NCI-H510A treated with DMSO at 0.1 percent for 48 hours (cell line): ENCODE measurements at places on chromosomes 1 and 21.
A peak's percentile ranks its signal among the peaks of the same experiment; 100 is the strongest.

DNA sequence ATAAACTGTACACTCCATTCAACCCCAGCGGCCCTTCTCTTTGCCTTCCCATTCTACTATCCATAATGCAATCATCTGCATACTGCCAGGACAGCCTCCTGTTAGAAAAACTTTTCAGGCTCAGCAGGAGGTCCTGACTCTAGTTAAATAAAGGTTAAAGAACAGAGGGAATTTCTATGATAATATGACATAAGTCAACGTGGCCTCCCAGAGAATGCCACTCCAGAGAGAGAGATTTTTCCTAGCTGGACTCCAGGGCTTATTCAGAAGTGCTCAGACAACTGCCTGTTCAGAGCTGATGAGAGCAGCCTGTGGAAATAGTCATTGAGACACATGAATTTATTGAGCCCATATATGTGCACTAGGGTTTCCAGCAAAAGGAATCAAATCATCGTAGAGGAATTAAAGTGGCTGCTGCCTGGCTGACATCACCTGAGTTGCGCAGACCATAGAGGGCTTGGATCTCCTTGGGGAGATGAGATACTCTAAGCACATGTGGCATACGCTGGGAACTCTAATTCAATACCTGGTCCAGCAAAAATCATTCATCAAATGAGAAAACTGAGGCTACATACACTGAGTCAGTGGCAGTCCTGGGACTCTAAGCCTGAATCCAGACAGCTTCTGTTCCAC lies 736.2 kb downstream of the PTPRU start:
- DNase-seq, result no peak

- no peak for DNase-seq
These were observed 86.2 kb upstream of the HP1BP3 start for GRCh38 chr1:20873311-20873710.

DNA sequence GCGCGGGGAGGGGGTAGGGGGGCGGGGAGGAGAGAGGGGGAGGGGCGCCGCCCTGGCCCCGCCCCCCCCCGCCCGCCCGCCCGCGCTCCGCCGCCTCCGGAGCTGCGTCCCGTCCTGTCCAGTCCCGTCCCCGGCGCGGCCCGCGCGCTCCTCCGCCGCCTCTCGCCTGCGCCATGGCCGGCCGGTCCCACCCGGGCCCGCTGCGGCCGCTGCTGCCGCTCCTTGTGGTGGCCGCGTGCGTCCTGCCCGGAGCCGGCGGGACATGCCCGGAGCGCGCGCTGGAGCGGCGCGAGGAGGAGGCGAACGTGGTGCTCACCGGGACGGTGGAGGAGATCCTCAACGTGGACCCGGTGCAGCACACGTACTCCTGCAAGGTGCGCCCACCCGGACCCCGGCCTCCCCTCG lies at the start of gene AGRN:
TSS of gene AGRN (plus strand) at position 121 of the 405 bp plus-strand sequence. CDS start at position 174, 53 bp downstream.
- DNase-seq, result no peak

GRCh38 chr1:44021581-44022321 lies 9.5 kb downstream of the SLC6A9 start:
- no peak for DNase-seq

DNA sequence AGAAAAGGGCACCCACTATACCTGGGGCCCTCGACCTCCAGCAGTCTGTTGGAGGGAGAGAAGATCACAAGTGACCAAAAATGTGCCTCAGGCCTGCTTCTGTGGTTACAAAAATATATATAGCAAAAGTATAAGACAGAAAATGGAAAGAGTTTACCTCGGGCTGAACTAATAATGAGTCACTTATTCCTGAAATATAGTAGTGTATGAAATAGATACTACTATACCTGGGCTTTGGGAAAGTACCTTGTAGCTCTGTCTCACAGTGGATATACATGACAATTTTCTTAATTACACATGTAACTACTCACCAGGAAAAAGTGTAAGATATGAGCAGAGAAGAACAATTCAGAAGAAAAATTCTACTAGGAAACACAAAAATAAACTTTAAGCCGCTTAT lies 7.3 kb upstream of the APCS start:
- no peak for DNase-seq

DNA sequence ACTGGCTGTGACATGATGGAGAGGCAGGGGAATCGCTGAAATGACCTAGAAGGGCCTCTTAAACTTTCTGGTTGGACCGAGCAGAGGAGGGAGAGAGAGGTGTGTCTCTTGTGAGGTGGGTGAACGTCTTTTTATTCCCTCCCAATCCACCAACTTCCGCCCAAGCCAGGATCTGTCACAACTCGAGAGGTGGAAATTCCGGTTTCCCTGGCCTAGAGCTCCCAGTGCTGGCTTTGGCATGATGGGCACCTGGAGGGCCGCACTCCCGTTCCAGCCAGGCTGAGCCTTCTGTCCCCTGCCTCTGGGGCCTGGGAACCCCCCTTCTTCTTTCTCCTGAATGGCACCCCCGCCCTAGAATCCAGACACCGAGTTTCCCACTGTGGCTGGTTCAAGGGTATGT lies at the start of gene SEMA4A:
TSS of gene SEMA4A (plus strand) at position 224 of the 400 bp plus-strand sequence. CDS start 994 bp downstream, outside the sequence.
- peak; percentile 81 for DNase-seq

DNA sequence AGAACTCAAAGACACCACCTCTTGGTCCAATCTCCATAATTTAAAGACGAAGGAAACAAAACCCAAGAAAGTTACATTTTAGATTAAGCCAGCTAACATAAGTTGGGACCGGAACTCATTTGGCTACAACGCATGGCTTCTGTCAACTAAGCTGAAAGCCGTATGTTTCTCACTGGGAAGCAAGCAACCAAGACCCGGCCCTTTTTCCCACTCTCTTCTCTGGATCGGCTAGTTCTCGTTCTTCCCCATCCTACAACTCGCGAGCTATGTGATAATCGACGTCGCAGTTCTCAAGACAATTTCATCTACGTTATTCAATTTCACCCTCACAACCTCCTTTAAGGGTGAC lies 601 bp downstream of the CCT8 start:
- no peak for DNase-seq

DNA sequence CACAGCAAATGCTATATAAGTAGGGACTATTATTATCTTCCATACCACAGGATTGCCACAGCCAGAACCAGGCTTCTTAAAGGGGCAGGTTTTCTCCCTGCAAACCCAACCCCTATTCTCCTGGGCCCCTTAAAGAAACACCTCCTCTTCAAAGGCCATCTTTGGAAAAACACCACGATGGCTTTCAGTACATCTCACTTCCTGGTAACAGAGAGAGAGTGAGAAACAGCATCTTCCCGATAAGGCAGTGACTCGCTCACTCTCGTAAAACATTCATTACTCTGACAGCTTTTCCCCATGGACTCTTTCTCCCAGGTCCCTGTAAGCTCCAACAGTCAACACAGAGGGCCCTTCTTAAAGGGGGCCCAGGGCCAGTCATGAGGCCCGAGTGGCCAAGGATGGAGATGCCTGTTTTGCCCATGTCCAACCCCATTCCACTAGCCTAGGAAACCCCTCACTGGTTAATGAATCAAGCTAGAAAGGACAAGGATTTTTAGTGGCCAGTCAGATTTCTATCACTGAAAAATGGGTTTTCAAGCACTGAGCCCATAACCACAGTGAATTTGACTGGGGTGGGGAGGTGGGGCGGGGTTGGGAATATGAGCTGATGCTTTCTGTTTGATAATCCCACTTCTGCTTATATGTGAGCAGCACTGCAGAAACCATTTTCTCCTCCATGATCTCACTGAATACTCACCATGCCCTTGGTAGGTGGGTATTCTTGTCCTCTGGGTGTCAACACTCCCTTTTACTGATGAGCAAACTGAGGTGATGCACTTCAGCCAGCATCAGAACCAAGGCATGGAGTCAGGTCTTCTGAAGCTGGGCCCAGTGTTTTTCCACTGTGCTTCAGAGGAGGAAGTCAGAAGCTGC lies 3.6 kb upstream of the NAV1 start:
- DNase-seq, result peak; percentile 13

DNA sequence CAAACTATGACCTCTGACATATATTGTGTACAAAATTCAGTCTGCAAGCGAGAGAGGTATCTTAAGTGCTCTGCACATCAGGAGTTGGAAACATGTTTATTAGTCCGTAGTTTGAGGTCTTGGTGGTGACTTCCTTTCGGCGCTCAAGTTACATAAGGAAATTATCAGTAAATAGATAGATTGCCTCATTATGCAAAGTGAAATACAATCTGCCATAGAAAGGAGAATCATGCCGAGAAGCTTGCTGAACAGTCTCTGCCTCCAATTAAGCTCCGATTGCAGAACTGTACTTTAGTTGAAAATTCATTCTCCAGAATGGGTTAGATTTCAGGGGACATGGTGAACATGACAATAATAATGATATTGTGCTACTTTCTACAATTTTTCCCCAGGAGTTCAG lies 271.8 kb downstream of the BRINP2 start:
- peak; percentile 31 for DNase-seq

DNA sequence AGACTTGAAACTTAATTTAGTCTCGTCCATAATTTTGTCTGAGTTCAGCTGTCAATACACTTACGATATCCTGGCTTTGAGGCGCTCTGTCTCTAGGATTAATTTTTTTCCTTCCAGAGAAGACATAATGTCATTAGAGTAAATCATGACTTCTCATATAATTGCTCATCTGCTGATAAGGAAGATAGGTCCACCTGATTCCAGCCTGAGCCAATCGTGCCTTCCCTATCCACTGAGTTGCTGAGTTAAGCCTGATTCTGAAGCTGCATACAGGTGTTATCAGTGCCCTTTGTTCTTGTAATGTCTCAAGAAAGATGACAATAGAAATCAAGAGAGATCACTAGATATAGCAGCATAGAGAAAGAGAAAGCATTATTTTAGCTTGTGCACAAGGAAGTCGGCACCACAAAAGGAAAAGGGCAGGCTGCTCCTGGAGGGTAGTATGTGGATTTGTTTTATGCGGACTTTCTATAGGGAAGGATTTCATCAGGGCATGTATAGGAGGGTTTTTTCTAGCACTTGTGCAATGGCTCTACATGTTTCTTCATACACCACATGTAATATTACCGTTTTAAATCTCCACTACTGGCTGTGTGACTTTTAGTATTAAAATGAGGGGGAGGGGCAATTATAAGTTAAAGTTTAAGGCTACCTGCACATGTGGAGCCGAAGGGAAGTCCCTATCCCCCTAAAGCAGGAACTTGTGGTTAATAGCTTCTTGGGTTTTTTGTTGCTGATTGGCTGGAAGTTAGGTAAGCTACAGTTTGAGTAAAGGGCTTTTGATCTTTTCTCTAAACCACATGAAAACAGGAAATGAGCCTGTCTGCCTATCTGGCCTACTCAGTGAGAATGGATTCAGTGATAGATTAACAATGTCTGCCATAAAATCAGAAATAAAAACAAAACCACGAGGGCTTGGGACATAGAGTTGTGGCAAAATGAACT lies 133.4 kb downstream of the PLPPR5 start:
- no peak for DNase-seq

DNA sequence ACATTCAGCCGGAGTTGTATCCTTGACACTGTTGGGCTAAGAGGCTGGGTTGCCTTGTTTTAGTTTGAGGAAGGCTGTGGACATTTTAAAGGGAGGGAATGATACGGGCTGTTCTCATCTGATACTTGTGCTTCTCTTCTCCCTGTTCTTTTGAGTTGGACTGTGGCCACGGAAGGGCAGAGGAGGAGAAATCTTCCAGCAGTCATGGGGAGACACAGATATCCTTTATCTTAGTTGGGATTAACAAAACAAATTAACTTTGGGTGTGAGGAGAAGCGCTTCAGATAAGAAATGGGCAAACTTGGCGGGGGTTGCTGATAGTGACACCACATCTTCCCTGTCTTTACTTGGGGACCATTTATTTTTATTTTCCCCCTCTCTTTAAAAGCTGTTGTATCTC lies 138.8 kb downstream of the ROR1 start:
- DNase-seq, result no peak

DNA sequence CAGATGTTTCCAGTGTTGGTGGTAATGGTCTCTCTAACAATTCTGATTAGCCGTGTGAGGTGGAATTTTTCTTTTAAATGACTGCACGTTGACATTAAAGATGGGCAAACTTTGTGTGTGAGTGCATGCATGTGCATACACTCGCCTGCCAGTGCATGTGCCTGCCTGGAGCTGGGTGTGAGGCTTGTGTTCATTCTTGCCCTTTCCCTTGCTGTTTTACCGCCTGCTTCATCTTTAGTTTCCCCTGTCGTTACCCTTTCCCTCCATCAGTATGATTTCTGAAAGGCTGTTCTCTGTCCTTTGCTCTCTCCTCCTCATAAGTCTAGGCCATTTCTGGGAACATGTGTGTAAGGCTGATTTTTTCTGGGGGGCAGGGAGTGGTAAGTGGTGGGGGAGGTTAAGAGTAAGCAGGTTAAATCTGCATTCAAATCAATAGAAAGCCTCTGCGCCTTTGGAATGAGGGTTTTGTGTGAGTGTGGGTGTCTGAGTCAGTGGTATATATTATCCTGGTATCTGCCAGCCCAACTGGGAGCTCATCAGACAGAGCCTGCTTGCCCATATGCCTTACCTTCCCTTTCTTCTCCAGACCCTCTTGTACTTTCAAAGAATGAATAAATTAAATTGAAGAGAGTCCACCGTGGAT lies 112.5 kb downstream of the PBX1 start:
- no peak for DNase-seq
